ENCODE measurements at places on chromosomes 5 and 9.

GRCh38 chr5:32116574-32117313 lies 57.4 kb downstream of the GOLPH3 start:
- no peak for DNase-seq

- peak; percentile 71 for DNase-seq
Measured at GRCh38 chr9:133782157-133783130, 44.3 kb upstream of the SARDH start.

GRCh38 chr9:130417602-130418001 lies 27.2 kb upstream of the ASS1 start:
- DNase-seq: peak; percentile 38

DNA sequence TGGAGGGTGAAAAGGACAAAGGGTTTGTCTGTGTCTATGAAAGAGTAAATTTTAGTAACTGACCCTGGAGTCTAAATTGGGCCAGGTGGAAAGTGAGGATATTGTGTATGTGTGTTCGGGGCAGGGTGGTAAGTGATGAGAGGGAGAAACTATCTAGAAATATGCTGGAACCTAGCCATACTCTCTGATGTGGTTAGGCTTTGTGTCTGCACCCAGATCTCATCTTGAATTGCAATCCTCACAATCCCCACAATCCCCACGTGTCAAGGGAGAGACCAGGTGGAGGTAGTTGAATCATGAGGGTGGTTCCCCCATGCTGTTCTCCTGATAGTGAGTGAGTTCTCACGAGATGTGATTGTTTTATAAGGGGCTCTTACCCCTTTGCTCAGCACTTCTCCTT lies 60.6 kb downstream of the COMMD10 start:
- DNase-seq: no peak

GRCh38 chr9:131478421-131478868 lies 24.3 kb upstream of the POMT1 start:
- no peak for DNase-seq

GRCh38 chr5:43619380-43619779 lies 16.4 kb downstream of the NNT start:
- no peak for DNase-seq

GRCh38 chr5:115624994-115625393 lies 842 bp downstream of the TMED7 start:
- DNase-seq: peak; percentile 34

DNA sequence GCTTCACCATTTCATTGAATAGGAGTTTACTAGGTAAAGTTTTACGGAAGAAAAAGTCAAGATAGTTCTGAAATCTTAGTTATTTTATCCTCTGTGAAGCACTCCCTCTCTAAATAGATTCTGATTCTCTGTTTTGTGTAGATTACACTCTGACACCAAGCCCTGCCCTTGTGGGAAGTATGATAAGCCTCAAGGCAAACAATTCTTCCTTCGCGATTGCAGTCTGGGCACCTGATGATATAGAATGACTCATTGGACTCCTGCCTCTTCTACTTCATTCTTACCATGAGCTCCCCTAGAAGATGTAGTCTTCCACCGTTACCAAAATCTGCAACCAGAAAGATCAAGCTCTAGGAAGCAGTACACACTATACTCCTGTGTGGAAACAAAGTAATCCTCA lies 626.9 kb upstream of the PTGER4 start:
- no peak for DNase-seq

DNA sequence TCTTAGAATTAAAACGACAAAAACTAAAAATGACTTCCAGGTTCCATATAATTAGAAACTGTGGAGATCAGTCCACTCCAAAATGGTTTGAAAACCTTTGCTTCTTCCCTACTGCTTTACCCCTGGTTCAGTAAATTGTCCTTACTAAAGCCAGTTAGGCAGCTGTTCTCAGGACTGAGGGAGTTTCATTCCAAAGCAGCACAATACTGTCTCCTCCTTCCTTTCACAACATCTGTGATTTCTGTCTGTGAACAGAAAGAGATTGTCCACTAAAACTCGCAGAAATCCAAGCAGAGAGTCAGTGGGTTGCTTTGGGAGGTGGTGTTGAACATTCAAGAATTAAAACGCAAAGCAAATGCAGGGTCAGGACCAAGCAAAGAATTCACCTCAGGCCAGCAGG lies 740.8 kb upstream of the ZNF608 start:
- no peak for DNase-seq

GRCh38 chr9:35226651-35227050 lies 64.8 kb downstream of the UNC13B start:
- no peak for DNase-seq

- no peak for DNase-seq
Measured at GRCh38 chr9:129145841-129146292, 32.2 kb downstream of the IER5L start.

- DNase-seq: no peak
Measured at GRCh38 chr5:38443390-38443789, 113.1 kb downstream of the LIFR start.

DNA sequence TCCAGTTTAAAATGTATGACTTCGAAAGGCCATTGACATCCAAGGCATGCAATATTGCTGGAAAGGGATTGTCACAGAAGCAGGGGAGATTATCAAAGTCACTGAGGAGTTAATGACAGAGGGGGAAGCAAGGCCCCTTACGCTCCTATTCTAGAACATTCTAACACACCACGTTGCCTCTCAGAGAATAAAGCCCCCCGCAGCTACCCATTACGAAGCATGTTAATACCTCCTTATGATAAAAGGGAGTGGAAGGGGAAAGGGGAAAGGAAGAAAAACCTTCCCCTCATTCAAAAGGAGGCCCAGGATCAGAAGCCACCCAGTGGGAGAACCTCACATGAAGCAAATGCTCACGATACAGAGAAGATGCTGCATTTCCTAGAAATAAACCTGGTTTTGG lies 213.6 kb downstream of the DAB2IP start:
- DNase-seq: no peak

- DNase-seq: no peak
Measured at GRCh38 chr5:62327138-62328053, 21.4 kb downstream of the KIF2A start.

GRCh38 chr5:6637022-6637421 lies 3.8 kb downstream of the SRD5A1 start:
- DNase-seq: no peak

DNA sequence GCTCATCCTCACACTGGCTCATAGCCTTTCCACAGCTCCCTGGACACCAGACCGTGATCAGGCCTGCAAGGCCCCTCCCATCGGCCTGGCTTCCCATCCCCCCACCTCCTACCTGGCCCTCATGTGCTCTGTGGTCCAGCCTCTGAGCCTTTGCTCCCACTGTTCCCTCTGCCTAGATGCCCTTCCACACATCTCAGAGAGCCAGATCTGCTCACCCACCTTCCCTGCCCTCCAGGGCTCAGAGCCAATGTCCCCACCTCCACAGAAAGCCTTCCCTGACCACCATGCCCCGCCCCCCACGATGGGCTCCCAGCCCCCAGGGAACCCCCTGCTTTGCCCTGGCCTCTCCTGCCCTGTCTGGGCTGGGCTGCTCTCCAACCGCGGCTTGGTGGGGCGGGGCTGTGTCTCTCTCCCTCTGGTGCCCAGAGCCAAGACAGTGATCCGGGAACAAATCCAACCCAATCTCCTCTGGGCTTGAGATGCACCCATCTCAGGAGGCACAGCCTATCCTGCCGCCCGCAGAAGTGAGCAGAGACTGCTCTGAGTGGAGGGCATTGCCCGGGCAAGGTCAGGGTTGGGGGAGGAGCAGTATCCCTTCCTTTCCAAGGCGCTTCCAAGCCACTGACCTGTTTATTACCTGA lies 1.6 kb downstream of the NINJ1 start:
- DNase-seq: no peak

- DNase-seq: no peak
Measured at GRCh38 chr5:149781612-149782011, 51.5 kb downstream of the PPARGC1B start.

DNA sequence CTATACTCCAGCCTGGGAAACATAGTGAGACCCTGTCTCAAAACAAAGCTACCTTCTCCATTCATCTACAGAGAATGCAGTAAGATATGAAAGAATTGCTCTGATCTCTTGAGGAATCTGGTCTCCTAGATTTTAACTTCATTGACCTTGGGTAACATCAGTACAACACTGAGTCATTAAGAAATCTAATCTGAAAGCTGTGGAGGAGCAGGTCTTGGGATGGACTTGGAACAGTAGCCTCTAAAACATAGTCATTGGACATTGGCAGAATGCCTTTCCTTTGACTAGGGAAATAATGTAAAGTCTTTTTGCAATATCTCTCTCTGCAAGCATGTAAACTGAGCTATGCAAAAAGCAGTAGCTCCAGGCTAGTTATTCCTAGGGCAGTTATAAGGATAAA lies 58.1 kb downstream of the KCNN2 start:
- no peak for DNase-seq

GRCh38 chr9:804026-804425 lies 37.5 kb upstream of the DMRT1 start:
- no peak for DNase-seq

DNA sequence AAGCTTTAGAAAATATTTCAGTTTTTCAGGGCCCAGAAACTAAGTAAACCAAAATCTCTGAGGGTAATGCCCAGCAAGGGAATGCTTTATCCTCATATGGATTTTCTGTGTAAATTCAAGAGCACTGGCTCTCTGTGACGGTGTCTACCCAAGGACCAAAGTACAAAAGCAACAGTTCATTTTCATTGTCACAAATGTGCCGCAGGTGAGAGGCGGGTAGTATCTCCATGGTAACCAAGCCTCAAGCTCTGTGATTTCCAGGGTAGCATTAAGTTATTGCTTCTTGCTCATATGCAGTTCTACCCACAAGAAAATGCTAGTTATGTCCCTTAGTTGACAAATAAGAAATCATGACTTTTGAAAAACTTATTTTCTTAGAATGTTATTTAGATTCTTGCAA lies 164.3 kb downstream of the MTRR start:
- DNase-seq: no peak

- DNase-seq: peak; percentile 53
Measured at GRCh38 chr5:117454716-117455212, 880.1 kb upstream of the SEMA6A start.

All from RKO (cell line).